ENCODE measurements at places on chromosomes 7 and 10. TPM values are rescaled to one million over a fixed set of nuclear protein-coding genes. Genes with fewer than 3 reads are reported as not detected.

GRCh38 chr7:3455806-3456595 lies 154.9 kb downstream of the SDK1 start:
- H3K27ac ChIP-seq = no peak overlapping the region
- H3K27me3 ChIP-seq = no peaks in the 10 kb centered on the region
- H3K4me3 ChIP-seq = no peak overlapping the region

- peaks cover 25% of the 10 kb centered on the region for H3K4me1 ChIP-seq
- DNase-seq = no peak
- no peak overlapping the region for H3K4me3 ChIP-seq
Measured at GRCh38 chr10:129580010-129580409, 113.0 kb downstream of the MGMT start.

DNA sequence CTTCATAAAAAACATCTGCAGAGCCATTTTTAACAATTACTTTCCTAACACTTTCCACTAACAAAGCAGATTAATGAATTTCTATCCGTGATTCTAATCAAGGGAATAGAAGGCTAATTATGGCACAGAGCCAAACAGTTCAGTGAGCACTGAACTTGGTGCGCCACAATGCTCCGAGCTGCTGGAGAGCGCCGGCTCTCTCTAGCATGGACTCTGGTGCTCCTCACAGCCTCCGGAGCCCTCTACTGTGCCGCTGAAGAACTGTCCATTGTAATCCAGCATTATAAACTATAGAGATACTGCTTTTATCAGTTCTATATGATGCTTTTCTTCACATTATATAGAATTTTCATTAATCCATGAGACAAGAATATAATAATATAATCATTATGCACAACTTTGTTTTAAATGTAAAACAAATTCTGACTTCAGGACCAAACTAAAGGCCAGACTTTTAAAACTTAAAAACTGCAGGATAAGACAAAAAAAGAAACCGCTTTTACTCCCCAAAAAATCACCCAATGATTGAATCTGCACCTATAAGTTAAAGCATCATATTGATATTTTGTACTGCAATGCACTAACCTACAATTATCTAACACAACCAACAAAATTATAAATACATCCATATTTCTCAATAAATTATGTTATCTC lies 123.6 kb downstream of the RNF32 start:
- peak; percentile 56 for DNase-seq
- peaks cover 27% of the 10 kb centered on the region for H3K36me3 ChIP-seq
- H3K4me3 ChIP-seq = no peak overlapping the region
- H3K4me1 ChIP-seq = peaks cover 3% of the 10 kb centered on the region

GRCh38 chr7:33722383-33723101 lies 182.8 kb upstream of the BMPER start:
- no peaks in the 10 kb centered on the region for H3K27me3 ChIP-seq
- no peak for DNase-seq
- H3K4me1 ChIP-seq = peaks cover 20% of the 10 kb centered on the region
- no peak overlapping the region for H3K4me3 ChIP-seq

- no peak for DNase-seq
- no peaks in the 10 kb centered on the region for H3K27me3 ChIP-seq
- no peaks in the 10 kb centered on the region for H3K36me3 ChIP-seq
- peak overlapping the region; percentile 1 for H3K4me3 ChIP-seq
Measured at GRCh38 chr7:43463401-43463980, 119.4 kb upstream of the STK17A start.

The ELMO1 gene
- 19.4 TPM for total RNA-seq

The LIPM gene
- not detected for total RNA-seq

The DYDC2 gene
- total RNA-seq = 3.3 TPM

The AKR1E2 gene
- total RNA-seq = 5.4 TPM
